ENCODE measurements at places on chromosomes 2 and 18.

DNA sequence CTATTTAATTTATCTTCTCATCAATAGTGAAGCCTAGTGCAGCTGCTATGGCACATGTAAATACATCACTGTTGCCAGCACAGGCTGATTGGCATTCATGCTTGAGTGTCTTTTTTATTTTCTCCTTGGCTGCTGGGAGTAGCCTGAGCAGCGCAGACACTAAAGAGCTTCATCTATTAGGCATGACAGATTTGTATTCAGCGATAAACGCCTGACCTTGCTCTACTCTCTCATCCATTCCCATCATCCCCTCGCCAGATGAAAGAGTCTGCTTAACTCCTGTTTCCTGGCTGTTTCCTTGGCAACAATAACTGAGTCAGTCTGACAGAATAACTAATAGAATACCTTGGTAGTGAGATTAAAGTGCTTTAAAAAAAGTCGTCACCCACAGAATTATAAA, 753.6 kb downstream of the DCC start:
- DNase-seq: peak; percentile 72

DNA sequence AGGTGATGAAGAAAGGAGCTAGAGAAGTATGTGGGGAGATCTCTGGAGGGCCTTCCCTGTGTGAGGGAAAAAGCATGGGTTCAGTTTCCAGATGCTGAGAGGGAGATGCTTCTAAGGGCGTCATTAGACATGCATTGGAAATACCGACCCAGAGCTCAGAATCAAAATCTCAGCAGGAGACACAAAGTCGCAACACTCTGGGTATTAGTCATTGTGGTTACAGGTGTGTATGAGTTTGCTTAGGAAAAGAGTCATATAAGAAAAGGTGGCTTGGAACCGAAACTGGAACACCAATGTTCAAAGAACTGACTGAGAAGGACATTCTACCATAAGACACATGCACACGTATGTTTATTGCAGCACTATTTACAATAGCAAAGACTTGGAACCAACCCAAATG, 477.1 kb downstream of the FBXO15 start:
- no peak for DNase-seq

GRCh38 chr2:62966991-62967390, 83.6 kb upstream of the OTX1 start:
- DNase-seq: peak; percentile 64

- no peak for DNase-seq
Measured at GRCh38 chr18:5309888-5310470, 14.5 kb upstream of the ZBTB14 start.

- DNase-seq: no peak
Measured at GRCh38 chr2:18213986-18214385, 335.5 kb downstream of the KCNS3 start.

DNA sequence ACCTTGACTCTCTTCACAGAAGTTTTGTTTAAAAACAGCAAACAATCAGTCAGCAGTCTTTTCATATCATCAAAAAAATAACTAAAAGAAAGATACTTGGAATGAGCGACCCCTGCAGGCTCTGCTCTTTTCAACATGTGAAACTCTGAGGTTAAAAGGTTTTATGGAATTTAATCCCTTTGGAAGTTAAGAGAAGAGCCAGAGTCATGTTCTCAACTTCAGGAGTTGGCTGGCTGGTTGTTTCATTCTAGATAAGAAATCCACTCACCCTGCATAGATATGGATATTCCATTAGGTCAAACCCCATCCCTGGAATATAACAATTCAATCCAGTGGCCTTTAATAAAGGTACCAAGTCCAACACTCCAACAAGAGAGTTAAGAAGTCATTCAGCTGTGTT, 115.6 kb upstream of the RMDN2 start:
- no peak for DNase-seq

- DNase-seq: no peak
Measured at GRCh38 chr2:45578056-45578843, 32.8 kb downstream of the SRBD1 start.
